ENCODE measurements at places on chromosomes 7 and 10. TPM values are rescaled to one million over a fixed set of nuclear protein-coding genes. Genes with fewer than 3 reads are reported as not detected.

NANOS1 gene
- 1.1 TPM for total RNA-seq

PPP1R3A gene
- not detected for total RNA-seq

STEAP1B gene
- total RNA-seq: 0.79 TPM

DNA sequence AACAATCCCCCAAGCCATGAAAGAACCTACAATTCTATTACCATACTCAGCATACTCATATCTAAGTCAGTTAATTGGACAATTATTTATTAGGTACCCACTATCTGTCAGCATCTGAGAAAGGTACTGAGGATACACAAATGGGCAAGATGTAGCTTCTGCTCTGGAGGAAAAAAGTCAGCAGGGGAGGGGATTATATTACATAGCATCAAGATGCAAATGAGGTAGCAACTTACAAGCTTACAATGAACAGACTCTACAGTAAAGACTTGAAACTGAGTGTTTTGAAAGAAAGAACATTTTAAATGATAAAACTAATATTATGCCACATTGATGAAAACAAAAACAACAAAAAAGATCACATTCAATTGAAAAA is 10.8 kb upstream of the CUBN start:
- no peak for DNase-seq

- peak; percentile 84 for DNase-seq
Measured at GRCh38 chr7:101754424-101755159, 62.8 kb upstream of the CUX1 start.

DNA sequence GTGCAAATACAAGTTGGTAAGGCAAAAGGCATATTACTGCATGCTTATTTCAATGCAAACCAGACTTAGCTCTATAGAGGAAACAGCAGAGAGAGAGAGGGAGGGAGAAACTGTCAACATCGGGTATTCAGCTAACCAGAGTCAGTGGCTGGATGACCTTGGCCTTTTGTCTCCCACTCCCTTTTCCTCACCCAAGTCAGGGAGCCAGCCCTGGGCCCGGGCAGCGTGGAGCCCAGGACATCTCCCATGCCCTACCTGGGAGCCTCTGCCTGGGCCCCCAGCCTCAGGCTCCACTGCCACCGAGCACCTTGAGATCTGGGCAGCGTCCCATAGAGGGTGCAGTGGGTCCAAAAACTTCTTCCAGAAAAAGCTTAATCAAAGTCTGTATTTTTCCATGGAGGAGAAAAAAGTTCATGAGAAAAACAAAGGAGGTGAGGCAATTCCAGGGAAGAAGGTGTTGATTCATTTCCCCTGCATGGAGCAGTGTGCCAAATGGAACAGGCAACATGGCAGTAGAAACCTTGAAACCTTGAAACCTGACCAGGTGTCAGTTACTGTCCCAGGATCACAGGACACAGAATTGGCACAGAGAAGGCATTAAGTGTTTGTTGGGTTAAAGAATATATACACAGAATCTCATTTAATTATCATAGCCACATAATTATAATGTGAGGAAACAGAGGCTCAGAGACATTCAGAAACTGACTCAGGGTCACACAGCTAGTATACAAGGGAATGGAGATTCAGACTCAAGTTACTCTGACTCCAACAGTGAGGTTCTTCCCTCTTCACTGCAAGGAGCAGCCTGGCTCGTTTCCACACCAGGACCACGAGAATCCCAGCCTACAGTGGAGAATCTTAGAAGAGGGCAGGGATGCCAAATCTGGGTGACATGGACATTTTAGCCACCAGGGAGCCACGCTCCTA is 5.8 kb upstream of the NCOA4 start:
- no peak for DNase-seq

NUTM2E gene
- total RNA-seq: 0.16 TPM

GRCh38 chr10:50565301-50566083 is 58.3 kb downstream of the SGMS1 start:
- no peak for DNase-seq

VPS37D gene
- 13.2 TPM for total RNA-seq

ZNF239 gene
- 4.7 TPM for total RNA-seq

All from kidney (tissue), 22 donors.